DMS 273 treated with DMSO at 0.1 percent for 48 hours (cell line): ENCODE measurements at places on chromosomes 11 and 22.

GRCh38 chr11:108562746-108563581 lies 30.6 kb downstream of the EXPH5 start:
- no peak for DNase-seq

DNA sequence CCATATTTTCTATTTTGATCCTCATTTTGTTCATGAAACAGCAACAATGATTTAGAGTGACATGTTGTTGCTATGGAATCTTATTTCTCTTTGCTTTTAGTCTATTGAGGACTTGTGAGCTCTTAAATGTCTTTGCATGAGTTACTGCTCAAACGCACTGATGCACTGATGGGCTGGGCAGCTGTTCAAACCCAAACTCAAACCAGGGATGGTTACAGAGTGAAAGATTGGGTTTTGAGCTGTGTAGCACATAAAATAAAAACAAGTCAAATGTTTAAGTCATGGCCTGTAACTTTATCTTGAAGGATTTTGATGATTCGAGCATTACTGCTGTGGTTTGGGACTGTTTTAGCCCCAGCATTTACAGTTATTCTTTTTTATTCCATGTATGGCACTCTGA lies 20.1 kb upstream of the NCAM1 start:
- DNase-seq, result no peak

DNA sequence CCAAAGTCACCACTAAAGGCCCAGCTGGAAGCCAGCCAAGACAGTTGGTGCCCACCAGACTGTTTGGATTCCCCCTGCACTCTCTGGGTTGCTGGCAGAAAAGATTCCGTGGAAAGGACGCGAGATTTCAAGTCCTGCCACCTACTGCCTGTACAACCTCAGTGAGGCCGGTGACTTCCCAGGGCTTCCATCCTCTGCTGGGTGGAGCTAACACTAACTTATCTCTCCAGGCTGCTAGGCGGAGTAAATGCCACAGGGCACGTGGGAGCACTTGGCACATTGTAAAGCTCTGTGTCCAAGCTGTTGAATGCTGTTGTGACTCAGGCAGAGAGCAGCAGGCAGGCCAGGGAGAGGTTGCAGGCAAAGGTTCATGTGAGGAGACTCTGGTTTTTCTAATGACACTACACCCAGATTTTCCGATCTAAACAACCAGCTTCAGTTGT lies 50.9 kb upstream of the CDON start:
- peak; percentile 97 for DNase-seq

GRCh38 chr22:22700631-22701030 lies 56.2 kb downstream of the GGTLC2 start:
- no peak for DNase-seq

DNA sequence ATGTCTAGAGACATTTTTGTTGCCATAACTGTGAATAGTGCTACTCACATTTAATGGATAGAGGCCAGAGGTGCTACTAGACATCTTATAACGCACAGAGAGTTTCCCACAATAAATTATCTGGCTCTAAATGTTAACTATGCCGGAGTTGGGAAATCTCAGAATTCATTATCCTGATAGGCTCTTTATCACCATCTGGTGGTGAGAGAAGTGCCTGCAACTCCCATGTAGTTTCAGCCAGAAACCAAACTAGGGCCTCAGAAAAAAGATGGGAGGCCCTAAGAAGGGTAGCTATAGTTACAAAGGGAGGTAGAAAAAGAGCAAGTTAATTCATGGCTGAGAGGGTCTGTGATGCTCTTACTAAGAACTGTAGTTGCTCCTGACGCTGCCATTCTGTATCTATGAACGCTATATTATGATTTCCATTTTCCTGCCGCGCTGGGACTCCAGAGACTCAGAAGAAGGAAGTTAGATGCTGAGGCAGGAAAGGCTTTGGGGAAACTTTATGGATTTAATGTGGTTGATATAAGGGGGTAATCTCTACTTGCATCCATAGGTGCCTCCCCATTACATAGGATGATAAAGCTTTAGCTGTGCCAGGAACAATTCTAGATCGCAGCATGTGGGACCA lies 22.9 kb upstream of the MRPL17 start:
- DNase-seq, result no peak

GRCh38 chr11:126756421-126756820 lies 244.1 kb downstream of the KIRREL3 start:
- peak; percentile 35 for DNase-seq

GRCh38 chr22:37976547-37976946 lies 7.8 kb downstream of the SOX10 start:
- DNase-seq, result no peak

GRCh38 chr22:39943337-39943736 lies 16.9 kb upstream of the TMA7B start:
- no peak for DNase-seq

GRCh38 chr11:33779849-33780528 lies 5.7 kb upstream of the FBXO3 start:
- DNase-seq, result no peak

DNA sequence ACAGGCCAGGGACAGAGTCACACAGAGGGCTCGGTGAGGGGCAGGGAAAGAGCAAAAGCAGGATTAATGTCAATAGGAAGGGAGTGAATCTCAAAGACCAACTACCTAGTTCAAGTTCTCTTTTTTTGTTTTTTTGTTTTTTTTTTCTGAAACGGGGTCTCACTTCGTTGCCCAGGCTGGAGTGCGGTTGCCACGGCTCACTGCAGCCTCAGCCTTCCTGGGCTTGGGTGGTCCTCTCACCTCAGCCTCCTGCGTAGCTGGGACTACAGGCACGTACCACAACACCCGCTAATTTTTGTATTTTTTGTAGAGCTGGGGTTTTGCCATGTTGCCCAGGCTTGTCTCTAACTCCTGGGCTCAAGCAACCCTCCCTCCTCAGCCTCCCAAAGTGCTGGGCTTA lies 9.7 kb upstream of the BCL9L start:
- no peak for DNase-seq

DNA sequence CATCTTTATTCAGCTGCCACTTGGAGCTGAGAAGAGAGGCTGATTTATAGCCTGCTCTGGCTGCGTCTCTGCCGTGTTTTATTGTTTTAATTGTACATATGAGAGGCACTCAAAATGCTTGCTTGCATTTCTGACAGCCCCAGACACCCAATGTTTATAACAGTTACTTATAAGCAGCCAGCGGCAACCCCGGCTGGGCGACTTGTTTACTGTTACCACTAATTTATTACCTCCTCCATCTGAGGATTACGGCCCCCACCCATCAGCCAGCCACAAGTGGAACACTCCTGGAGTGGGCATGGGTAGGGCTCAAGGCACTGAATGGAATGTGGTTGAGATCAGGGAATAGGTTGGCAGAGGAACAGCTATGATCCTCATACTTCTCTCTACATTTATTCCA lies 61.2 kb downstream of the CLPB start:
- DNase-seq, result no peak

DNA sequence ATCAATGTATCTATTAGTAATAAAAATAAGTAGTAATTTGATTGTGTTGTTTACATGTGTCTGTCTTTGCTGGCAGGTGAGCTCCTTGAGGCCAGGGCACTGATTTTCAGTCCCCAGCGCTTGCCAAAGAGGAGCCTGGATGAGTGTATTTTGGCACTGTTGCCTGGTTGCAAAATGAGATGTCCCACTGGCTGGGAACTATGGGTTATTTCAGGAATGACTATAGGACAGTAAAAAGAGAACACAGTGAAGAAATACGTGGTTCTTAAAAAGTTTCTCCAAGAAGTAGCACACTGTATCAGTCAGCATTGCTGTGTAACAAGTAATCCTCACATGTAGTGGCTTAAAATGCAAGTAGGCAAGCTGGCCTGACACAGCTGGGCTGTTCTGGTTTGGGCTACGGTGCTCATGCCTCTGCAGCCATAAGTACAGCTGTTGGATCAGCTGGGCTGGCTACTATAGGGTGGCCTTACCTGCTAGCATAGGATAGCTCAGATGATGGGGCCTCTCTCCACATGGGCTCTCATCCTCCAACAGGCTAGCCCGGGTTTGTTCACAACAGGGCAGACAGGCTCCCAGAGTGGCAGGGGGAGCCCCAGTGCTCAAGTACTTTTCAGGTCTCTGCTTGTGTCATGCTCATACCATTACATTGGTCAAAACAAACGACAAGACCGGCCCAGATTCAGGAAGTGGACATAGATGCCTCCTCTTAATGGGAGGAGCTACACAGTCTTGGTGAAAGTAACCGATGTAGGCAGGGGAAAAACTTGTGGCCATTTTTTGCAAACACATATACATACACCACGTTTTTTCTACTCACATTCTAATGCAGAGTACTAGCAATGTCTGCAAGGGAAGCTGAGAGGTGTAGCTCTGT lies 399.1 kb downstream of the LARGE1 start:
- DNase-seq, result no peak

GRCh38 chr11:36447947-36448346 lies 62.1 kb downstream of the TRAF6 start:
- no peak for DNase-seq

GRCh38 chr22:46447906-46448305 lies 89.5 kb downstream of the CELSR1 start:
- no peak for DNase-seq

DNA sequence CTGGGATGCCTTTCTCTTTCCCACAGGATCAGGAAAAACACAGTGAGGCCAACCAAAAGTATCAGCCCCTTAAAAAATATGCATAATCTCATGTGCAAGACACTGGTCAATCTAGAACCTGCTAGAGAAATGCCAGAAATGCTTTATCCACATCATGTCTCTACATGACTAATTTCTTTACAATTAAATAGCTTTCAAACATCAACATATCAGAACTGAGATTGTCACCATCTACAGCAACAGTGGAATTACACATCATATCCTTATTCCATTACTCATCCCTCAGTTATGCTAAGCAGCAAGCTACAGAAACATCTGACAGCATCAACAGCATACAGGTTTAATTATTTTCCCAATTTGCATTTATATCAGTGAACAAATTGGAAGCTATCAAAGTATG lies 78.8 kb downstream of the DDIAS start:
- no peak for DNase-seq

GRCh38 chr11:5324197-5324596 lies at the start of gene OR51B2:
OR51B2 (minus strand) TSS chr11:5324297; CDS start chr11:5324297, 0 bp downstream.
- no peak for DNase-seq

DNA sequence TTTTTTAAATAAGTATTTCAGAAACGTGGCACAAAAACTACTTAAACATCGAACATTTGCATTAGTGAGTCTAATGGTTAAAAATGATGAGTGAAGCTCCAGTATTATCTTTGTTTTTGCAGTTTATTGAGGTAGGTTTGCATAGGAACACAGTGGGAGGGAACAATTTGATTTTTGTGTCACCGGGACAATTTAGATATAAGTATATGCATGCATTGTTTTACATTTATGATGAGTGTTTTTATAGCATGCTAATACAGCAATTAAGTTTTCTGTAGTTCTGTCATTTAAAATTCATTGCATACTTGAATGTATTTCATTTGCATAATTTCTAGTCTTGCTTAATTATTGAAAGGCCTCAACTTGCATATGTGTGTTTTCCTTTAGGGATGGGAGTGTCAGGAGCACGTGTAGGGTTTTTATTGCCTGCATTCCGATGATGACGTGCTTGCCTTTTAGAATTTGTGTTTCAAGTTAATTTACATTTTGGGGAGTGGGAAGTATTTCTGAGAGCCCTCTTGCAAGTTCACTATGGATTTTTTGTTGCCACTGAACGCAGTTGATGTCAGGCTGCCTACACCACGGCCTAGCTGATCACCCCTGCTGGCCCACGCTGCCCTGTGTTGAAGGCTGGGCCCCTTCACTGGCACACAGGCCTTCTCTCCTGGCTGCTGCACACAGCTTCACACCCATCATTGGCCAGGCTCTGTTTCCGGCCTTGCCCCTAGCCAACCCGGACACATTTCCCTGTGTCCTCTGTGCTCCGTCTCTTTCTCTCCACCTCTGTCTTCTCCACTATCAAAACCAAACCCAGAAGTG lies 120.9 kb downstream of the TBC1D22A start:
- no peak for DNase-seq

- DNase-seq, result no peak
These were observed at the start of gene LRP5 for GRCh38 chr11:68312117-68312779. LRP5 (plus strand) TSS chr11:68312591; CDS start chr11:68312715, 124 bp downstream.

GRCh38 chr22:24086310-24086709 lies 75.2 kb downstream of the CABIN1 start:
- no peak for DNase-seq

DNA sequence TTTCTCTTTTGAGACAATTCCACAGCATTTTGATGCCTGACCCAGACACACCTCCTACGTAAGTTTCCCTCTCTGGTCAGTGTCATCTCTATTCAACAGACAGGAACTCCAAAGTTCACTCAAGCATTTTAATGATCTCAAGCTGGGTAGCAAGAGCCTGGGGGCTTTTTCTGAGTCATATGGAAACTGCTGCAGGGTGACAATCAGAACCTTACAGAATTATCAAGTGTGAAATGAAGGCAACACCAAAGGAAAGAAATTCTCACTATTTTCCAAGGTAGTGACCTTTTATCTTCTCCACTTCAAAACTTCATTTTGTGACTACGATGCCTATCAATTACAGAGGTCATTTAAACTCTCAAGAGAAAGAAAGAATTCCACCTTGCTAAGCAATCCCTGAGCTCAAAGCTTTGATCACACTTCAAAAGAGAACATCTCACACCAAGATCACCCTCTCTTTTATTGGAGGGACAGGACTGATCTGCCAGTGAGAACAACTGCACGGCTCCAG lies 229.0 kb upstream of the ZC3H12C start:
- DNase-seq, result no peak

DNA sequence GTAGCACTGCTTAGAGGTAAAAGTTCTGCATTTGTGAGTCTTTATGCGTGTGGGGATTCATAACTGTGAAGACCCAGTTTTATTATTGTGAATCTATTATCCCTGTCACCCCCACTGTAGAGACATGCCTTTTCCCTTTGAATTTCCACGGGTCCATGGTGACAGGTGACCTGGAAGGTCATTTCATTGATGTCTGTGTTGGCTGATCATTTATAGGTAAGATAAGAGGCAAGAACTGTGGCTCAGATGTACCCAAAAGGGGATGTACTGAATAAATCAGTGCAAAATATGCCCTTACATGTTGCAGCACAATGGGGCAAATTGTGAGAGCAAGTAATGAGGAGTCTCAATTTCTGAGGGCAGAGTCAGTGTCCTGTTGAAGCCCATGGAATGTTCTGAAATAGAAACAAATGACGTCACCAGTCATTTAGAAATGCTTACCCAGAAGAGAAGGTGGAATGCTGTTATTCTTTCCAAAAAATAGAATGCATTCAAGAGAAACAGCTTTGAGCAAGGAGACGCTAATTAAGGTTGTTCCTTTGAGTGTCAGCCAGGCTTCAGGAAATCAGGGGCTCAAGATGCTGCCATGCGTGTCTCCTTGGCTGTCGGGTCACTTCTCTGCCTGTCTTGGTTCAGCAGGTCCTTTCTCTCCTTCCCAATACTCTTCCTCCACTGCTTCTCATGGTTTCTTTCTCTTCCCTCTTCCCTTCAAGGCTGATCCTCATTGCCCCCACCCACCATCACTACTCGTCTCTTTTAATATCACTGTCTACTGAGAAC lies 118.7 kb upstream of the E2F8 start:
- DNase-seq, result no peak

GRCh38 chr11:46529095-46529905 lies 64.5 kb downstream of the AMBRA1 start:
- DNase-seq, result no peak

DNA sequence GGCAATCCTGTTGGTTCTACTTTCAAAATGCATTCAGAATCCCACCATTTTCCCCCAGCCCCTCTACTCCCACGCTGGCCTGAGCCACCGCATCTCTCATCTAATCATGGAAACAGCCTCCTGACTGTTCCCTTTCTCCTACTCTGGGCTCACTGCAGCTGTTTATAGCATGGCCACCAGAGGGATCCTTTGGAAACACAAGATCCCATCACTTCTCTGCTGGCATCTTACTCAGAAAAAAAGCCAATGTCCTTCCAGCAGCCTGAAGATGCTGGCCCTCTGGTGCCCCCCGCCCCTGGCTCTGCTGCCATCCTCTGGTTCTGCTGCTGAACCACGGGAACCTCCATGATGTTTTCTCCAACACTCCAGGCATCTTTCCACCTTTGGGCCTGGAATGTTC lies 11.1 kb downstream of the MS4A8 start:
- DNase-seq, result no peak
